ENCODE measurements at places on chromosomes 3 and 15. TPM values are rescaled to one million over a fixed set of nuclear protein-coding genes. Genes with fewer than 3 reads are reported as not detected.

CFAP100 gene
- not detected for total RNA-seq

SERPINI2 gene
- not detected for total RNA-seq

LCTL gene
- total RNA-seq = not detected

SH2D7 gene
- not detected for total RNA-seq

MAPKAPK3 gene
- 15.5 TPM for total RNA-seq

DNA sequence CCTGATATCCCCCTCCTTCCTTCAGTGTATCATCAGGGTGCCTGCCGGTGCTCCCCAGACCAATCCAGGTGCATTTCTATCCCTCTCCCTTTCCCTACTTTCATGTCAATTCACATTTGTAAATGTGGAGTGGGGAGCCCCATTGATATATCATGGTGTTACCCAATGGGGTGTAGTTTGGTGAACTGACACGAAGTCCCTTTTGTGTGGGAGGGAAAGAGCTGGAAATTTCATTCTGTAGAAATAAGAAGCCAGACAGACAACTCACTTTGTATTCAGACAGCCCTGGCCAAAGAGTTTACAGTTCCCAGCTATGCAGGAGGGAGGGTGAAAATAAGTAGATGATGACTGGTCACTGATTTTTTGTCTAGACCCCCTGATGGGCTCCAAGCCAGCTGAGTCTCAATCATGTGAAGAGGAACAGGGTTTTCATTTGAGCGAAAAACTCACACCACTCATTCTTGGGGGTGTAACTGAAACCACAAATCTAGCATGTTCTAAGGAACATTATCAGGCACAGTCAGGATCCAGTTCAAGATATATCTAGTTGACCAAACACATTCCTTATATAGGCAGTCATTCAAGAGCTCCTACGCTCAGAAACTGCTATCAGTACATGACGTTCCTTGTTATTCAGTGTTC lies 58.9 kb downstream of the LMCD1 start:
- DNase-seq = peak; percentile 27

GRCh38 chr3:160003520-160004128 lies 15.0 kb downstream of the IL12A start:
- DNase-seq = no peak

GRCh38 chr15:74396146-74396438 lies 28.6 kb upstream of the CYP11A1 start:
- no peak for DNase-seq

DNA sequence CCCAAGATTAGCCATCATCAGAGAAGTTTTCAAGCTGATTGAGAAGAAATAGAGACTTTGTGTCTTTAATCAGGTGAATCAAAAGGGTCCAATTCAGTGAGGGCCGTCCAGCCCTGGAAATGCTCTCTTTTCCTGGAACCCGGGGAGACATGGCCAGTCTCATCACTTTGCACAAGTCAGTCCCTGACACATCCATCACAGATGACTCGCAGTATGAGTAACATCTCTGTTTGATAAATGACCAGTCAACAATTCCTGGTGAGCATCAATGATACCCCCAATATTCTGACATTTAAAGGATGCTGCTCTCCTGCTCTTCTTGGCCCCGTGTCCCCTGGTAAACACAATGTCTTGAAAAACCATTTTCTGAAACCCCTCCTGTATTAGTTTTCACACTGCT lies 26.7 kb downstream of the C3orf20 start:
- DNase-seq = no peak

GRCh38 chr3:60552581-60552980 lies 698.7 kb downstream of the FHIT start:
- no peak for DNase-seq

DNA sequence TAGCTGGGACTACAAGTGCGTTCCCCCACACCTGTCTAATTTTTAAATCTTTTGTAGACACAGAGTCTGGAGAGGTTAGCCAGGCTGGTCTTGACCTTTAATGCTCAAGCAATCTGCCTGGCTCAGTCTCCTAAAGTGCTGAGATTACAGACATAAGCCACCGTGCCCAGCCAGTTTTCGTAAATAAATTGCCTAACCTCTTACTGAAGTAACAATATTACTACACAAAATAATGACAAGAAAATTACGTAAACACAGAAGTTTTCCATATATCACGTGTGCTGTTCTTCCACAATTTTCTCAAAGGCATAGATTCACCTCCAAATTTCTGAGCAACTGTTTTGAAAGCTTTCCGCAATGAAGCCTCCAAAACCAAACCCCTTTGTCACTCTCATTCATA lies 58.1 kb upstream of the PROK2 start:
- DNase-seq = no peak

DNA sequence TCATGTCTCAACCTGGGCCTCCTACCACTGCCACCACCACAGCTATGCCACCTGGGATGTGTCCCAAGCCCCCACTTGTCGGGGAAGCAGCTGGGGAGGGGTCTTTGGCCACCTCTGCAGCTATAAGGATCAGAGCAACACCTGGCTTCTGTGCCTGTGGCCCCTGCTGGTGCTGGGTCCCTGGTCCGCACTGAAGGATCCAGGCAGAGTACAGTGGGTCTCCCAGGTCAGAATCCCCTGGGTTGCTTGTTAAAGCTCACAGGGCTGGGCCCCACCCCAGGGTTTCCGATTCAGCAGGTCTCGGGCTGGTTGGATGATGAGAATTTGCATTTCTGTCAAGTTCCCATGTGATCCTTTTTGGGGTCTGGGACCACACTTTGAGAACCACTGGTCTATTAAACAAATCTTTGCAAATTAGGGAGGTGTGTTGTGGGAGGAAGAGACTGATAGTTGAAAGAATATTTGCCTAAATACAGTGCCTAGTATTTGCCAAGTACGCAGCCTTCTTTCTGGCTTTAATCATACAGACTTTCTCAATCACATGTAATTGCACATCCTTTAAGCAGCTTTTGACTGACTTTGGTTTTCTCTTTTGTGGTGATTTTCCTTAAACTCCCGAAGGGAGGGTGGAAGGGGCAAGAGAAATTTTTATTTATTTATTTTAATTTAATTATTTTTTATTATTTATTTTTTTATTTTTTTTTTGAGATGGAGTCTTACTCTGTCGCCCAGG lies 127.3 kb downstream of the IGF1R start:
- no peak for DNase-seq

DNA sequence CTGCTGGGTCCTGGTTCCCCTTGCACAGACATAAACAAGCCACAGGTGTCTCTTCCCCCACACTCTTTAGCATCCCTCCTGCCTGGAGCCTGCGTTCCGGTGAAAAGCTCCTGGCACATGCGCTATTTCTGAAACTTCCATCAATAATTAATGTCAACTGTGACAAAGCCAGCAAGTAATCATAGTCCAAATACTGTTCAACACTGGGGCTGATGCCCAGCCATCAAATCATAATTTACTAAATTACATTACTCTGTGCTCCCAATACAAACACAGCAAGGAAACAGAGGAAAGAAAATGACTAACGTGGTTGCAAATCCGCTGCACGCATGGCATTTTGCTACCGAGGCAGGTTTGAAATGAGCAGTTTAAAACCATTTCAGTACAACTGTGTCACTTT lies 294.7 kb downstream of the ERC2 start:
- DNase-seq = no peak

DNA sequence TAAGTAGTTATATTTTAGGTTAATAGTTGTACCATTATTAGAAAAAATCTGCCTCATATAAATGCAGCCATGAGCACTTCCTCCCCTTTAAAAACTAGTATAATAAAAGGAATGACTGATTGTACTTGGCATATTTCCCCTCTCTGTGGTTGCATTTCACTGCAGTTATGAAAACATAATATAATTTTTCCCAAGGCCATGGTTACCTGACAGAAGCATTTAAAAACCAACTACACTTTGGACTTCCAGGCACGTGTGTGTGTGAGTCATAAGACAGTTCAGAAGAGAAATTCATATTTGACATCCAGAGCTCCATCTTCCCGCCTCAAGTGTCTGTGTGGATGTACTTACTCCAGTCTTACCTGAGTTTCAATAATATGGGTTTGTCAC lies 828.2 kb upstream of the CFAP20DC start:
- DNase-seq = no peak
